ENCODE measurements at places on chromosomes 2 and 18.

DNA sequence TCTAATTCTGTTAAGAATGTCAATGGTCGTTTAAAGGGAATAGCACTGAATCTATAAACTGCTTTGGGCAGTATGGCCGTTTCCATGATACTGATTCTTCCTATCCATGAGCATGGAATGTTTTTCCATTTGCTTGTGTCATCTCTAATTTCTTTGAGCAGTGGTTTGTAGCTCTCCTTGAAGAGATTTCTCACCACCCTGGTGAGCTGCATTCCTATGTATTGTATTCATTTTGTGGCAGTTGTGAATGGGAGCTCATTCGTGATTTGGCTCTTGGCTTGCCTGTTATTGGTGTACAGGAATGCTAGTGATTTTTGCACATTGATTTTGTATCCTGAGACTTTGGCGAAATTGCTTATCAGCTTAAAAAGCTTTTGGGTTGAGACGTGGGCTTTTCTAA, 38.3 kb upstream of the WDR75 start:
- no peak for DNase-seq

DNA sequence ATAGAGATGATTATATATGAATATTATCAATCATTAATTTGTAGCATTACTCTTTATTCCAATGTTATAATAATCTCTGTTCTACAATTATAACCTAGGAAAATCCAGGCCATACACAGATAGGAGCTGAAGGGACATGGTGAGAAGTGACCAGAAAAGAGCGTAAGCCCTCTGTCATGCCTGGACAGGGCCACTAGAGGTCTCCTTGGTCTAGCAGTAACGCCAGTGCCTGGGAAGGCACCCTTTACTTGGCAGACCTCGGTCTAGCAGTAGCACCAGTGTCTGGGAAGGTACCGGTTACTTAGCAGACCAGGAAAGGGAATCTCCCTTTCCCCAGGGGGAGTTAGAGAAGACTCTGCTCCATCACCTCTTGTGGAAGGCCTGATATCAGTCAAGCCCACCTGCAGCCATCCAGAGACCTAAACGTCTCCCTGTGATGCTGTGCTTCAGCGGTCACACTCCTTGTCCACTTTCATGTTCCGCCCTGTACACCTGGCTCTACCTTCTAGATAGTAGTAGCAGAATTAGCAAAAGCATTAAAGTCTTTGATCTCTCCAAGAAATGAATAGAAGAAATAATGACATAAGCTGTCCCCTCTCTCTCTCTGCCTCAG, 447.5 kb upstream of the FSIP2 start:
- DNase-seq: no peak

DNA sequence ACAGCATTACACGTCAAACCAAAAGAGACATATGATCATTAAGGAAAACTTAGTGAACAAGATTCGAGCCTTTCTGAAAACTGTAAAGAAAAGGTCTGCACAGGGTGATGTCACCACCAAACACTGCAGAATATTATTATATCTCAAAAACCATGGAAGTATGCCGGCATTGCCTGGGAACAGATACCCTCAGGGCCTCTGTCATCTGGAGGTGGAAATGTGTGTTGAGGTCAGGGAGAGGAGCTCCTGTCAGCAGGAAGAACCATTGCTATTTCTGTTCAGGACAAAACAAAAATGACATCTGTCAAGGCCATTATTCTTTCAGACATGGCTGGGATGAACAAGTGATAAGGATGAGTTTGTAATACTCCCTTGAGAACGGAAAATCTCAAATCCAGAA, 365.9 kb upstream of the TRIB2 start:
- no peak for DNase-seq

DNA sequence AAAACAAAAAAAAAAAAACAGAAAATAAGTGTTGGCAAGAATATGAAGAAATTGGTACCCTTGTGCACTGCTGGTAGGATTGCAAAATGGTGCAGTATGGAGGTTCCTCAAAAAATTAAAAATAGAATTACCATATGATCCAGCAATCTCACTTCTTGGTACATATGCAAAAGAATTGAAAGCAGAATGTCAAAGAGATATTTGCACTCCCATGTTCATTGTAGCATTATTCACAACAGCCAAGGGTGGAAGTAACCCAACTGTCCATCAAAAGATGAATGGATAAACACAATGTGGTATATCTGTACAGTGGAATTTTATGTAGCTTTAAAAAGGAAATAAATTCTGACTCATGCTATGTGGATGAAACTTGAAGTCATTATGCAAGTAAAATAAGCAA, 72.8 kb upstream of the POU3F3 start:
- DNase-seq: no peak

GRCh38 chr18:65049586-65049985, 701.2 kb upstream of the CDH7 start:
- DNase-seq: no peak

GRCh38 chr2:193556766-193557470, 1362.2 kb upstream of the TMEFF2 start:
- DNase-seq: no peak

GRCh38 chr2:42060718-42061619, 13.1 kb downstream of the PKDCC start:
- no peak for DNase-seq
